Panc1 (cell line): ENCODE measurements at places on chromosomes 7 and 10. TPM values are rescaled to one million over a fixed set of nuclear protein-coding genes. Genes with fewer than 3 reads are reported as not detected.

GRCh38 chr7:128160296-128160695 lies 80.8 kb upstream of the LEP start:
- DNase-seq: no peak

DNA sequence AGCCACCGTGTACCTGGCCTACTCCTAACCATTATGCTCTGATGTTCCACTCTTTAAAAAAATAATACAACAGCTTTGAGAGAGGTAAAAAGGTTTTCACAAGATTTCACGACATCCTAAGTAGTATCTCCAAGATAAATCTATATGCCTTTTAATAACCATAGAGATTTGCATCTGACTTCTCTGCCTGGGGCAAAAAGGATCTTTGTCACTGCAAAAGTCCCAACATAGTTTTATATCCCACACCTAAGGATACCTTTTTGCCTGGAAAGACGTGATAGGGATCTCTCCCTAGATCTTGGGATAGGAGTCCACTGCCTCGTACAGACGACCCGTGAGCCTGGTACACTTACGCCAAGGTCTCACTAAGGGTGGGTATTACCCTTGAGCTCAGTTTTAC lies 31.4 kb upstream of the SVIL start:
- DNase-seq: no peak

DNA sequence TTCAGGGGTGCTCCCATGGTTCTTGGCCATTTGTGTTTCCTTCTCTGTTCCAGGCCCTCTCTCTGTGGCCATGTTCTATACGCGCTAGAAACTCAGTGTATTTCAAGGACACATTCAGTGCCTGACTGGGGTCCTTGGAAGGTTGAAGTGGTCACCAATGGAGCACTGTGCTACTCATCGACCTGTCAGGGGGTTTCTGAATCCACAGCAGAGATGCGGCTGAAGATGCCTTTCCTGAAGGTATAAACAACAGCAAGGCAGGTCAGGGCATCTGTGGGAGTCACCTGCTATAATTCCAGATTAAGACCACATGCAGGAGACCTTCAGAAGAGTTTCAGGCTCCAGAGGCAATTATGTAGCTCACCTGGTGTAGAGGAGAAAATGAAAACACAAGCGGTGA lies 86.8 kb upstream of the MGMT start:
- no peak for DNase-seq

RBP3 gene
- not detected for total RNA-seq

TYSND1 gene
- total RNA-seq: 39.3 TPM
